Hippocampal formation (tissue), 2 donors: ENCODE measurements at places on chromosomes 6 and 20.

GRCh38 chr6:105151644-105152043 lies 28.2 kb downstream of the POPDC3 start:
- DNase-seq = no peak

- DNase-seq = no peak
These were observed 313.7 kb downstream of the FOXC1 start for GRCh38 chr6:1923449-1923848.

GRCh38 chr20:63979229-63979556 lies 249 bp downstream of the SAMD10 start:
- no peak for DNase-seq

- no peak for DNase-seq
These were observed 358.1 kb downstream of the RNGTT start for GRCh38 chr6:88605271-88605670.

GRCh38 chr6:39224523-39225182 lies 4.6 kb downstream of the KCNK5 start:
- DNase-seq = no peak

DNA sequence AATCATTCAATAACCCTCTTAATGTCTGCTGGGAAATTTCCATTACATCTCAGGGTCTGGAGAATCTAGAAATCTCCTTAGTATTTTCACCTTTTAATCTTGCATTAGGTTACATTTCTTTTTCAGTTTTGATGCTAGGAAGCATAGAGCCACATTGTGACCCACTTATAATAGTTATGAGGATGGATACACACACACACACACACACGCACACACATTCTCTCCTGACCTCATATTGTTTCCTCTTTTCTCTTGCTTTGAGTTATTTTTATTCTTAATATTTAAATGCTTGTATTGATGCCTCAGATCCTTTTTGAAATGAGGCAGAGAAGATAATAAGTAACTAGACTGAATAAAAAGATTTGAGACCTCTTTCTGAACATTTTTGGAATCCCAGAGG lies 128.4 kb downstream of the KLHL32 start:
- DNase-seq = no peak

DNA sequence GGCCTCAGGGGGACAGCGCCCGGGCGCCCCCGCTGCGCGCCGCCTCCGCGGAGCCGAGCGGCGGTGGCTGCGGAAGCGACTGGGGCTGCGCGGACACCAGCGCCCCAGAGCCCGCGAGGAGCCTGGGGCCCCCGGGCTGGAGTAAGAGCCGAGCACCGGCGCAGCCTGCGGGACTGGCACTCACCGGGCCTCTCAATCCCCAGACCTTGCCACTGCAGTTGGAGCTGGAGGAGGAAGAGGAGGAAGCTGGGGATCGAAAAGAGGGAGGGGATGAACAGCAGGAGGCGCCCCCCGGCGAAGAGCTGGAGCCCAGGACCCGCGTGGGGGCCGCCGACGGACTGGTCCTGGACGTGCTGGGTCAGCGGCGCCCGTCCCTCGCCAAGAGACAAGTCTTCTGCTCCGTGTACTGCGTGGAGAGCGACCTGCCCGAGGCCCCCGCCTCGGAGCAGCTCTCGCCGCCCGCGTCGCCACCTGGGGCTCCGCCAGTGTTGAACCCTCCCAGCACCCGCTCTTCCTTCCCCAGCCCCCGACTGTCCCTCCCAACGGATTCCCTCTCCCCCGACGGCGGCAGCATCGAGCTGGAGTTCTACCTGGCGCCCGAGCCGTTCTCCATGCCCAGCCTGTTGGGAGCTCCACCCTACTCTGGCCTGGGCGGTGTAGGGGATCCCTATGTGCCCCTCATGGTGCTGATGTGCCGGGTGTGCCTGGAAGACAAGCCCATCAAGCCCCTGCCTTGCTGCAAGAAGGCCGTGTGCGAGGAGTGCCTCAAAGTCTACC lies 590 bp downstream of the RNF217 start:
- DNase-seq = peak; percentile 34

DNA sequence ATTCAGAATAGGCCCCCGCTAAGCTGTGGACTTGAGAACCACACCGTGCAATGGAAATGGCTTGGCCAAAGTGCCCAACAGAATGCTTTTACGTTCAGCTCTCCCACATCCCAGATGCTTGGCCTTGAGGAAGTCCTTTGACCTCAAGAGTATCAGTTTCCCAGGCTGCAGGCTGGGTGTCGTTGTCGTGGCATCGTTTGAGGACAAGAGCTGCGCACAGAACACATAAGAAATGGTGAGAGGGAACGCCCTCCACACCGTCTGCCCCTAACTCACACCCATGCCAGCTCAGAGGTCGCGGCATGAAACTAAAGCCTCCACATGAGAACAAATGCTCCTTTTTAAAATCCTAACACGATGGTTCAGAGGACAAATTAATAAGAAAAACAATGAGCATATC lies 37.0 kb downstream of the NFATC2 start:
- no peak for DNase-seq

DNA sequence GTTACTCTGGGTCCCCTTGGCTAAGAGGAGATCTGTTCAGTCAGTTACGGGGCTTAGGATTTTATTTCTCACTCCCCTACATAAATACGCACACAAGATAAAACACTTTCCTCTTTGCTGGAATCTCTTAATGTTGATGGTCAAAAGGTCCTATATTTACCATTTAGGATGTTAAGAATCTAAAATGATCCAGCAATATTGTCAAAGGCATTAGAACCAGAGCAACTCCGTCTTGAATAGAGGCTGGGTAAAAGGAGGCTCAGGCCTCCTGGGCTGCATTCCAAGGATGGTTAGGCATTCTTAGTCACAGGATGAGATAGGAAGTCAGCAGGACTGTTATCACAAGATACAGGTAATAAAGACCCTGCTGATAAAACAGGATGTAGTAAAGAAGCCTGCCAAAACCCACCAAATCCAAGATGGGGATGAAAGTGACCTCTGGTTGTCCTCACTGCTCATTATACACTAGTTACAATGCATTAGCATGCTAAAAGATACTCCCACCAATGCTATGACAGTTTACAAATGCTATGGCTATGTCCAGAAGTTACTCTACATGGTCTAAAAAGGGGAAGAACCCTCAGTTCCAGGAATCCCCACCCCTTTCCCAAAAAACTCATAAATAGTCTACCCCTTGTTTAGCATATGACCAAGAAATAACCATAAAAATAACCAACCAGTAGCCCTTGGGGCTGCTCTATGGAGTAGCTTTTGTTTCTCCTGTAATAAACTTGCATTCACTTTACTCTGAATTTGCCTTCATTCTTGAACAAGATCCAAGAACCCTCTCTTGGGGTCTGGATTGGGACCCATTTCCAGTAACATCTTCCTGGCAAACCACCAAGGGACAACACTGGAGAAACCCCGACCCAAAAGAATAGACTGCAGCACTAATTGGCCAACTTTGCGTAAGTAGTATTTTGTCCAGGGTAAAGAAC lies 107.5 kb downstream of the DTNBP1 start:
- DNase-seq = no peak

DNA sequence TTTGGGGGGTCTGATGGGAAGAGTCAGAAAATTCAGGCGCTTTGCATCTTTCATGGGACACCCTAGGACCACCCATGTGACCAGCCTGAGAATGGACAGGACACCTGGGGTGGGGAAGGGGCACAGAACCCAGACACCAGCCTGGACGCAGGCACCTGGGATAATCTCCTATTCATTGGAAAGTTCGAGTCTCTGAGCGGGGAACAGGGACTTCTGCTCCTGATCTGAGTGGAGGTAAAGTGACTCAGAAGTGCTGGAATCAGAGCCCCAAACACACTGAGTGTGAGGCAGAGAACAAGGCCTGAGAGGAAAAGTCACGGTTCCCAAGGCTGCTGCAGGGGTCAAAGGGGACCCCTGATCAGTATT lies 1.4 kb downstream of the HLA-B start:
- no peak for DNase-seq

DNA sequence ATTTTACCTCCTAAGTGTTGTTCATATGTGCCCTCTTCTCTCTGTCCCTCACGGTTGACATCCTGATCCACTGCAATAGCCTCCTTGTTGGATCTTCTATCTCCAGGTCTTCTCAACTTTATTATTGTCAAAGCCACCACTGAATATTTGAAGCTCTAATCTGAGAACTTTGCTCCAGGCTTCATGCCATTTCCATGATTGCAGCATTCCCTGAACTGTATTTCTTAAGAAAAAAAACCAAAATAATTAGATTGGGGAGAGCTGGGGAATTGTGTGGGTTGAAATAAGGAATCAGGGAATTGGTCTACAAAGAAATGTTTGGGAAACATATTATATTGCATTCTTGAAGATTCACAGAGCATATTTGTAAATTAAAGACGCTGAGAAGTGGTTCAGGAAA lies 2.5 kb upstream of the STX7 start:
- no peak for DNase-seq

GRCh38 chr6:3813150-3813780 lies 35.9 kb upstream of the FAM50B start:
- DNase-seq = no peak

DNA sequence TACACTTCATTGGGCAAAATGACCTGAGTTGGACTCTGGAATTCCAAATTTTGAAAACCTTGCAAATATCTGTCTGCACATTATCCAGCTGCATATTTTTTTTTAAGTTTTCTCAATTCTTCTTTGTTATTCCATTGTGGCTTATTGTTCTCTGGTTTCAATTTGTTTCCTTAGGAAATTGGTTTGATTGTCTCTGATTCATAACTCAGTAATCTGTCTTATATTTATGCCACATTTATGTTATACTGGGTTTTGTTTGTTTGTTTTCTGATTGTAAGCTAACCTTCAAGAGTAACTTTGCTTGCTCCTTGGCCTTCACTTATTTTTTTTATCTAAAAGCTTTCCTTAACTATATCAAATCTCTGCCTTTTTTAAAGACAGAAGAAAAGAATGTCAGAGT lies 193.3 kb upstream of the PLCB4 start:
- DNase-seq = no peak

DNA sequence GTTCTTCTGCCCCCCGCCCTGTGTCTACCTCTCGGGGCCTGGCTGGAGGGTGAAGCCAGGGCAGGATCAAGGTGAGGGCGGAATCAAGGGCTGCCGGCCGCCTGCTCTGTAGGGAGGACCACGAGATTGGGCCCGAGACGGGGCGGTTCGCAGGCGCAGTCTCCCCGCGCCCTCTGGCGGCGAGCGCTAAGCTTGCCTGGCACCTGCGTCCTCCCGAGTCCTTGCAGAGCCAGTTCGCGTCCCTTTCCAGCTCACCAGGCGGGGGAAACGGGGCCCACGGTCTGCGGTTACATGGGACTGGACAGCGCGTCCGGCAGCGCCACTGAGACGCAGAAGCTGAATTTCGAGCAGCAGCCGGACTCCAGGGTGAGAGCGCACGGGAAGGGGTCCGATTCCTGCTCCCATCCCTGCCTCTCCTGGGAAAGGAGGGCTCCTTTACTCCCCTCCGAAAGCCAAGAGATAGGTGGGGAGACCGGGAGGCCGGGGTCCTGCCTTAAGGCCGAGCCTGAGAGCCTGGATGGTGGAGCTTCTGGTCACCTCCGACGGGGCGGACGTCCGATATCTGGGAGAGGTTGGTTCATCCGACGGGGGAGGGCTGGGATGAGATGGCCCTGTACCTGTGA lies 3.6 kb upstream of the MATN4 start:
- DNase-seq = no peak

DNA sequence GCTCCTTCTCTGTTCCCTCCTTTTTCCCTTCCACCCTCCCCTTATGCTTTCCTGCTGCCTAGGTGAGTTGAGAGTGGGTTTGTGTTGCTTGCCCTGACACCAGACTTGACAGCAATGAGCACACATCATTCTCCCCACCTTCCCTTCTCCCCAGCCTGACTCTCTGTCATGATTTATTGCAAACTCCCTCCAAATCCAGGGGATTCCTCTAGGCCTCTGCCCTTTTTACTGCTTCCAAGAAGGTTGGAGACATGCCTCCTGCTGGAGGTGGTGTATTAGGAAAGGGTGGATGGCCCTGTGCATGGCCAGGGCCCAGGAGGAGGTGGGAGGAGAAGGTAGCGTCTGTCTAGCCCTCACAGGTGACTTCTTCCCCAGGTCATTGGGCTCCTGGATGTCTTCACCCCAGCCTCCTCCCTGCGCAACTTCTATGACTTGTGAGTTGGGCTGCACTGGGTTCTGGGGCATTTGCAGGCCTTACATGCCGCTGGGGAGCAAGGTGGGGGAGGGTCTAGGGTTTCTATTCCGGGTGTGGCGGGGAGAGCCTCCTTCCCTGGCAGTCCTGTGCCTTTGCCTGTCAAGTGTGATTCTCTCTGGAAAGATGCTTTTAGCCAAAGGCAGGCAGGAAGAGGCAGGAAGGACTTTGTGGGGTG lies 2.1 kb downstream of the MAPK13 start:
- DNase-seq = no peak

- DNase-seq = no peak
These were observed 59.5 kb downstream of the BMP6 start for GRCh38 chr6:7785243-7786035.

DNA sequence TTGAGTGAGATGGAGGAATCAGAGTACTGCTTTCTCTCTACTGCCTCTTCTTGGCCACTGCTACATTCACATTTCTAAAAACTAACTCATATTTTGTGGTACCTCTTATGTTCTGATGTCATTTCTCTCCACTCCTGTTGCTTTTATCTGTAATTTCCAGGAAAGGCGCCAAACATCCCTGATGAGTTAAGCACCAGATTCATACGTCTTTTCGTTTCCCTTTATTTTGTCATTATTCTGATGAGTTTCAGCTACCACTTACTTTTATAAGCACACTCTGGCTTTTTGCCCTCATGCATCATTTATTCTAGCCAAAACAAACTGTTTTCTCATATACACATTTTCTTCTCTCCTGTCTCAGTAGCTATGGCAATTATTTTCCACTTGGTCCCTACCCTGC lies 680.0 kb downstream of the RNF144B start:
- no peak for DNase-seq

DNA sequence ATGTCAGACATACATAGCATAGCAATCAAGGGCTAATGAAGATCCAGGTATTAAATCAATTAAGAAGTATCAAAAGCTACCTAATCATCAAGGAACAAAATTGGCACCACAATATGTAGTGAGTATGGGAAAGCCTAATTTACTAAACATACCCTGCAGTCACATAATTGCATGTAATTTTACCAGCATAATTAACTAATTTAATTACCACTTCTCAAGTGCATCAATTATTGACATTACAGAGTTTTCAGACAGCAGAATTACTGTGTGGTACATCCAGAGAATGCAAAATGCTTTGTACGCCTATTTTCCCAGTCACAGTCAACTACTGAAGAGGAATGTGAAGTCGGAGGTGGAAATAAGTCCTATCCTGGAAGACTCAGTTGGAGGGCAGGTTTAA lies 279.0 kb upstream of the ID4 start:
- DNase-seq = no peak

- no peak for DNase-seq
These were observed 75.1 kb downstream of the CDC40 start for GRCh38 chr6:110255211-110255750.

GRCh38 chr6:10411131-10411970 lies 3.5 kb downstream of the TFAP2A start:
- no peak for DNase-seq
